NCI-H1436 (cell line): ENCODE measurements at places on chromosomes 16 and 17.

- DNase-seq = no peak
Observed at GRCh38 chr16:68768771-68769170, 31.7 kb downstream of the CDH1 start.

GRCh38 chr16:69324585-69325253, 5.7 kb downstream of the PDF start:
- no peak for DNase-seq

- DNase-seq = no peak
Observed at GRCh38 chr16:12462426-12463280, 341.0 kb downstream of the CPPED1 start.

- DNase-seq = no peak
Observed at GRCh38 chr16:59783191-59783590, 1049.1 kb upstream of the GOT2 start.

GRCh38 chr17:1123921-1124715, 55.7 kb downstream of the ABR start:
- DNase-seq = peak; percentile 60

DNA sequence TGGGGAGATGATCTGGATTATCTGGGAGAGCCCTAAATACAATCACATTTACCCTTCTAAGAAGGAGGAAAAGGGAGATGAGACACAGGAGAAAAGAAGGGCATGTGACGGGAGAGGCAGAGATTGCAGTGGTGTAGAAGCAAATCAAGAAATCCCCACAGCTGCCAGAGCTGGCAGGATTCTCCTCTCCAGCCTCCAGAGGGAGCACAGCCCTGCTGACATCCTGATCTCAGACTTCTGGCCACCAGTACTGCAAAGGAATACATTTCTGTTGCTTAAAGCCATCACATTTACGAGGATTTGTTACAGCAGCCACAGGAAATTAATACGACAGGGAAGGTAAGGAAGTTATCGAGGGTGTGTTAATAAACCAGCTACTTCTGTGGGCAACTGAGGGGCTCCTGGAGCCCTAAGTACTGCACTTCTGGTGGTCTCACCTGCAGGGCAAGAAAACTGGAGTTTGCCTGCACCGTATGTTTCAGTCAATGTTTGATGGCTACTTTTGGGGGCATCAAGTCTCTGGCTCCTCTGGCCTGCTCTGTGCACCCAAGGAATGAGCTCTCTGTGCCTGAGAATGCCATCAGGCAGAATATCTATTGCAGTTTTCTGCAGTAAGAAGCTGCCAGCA, 22.9 kb upstream of the CDH13 start:
- no peak for DNase-seq

DNA sequence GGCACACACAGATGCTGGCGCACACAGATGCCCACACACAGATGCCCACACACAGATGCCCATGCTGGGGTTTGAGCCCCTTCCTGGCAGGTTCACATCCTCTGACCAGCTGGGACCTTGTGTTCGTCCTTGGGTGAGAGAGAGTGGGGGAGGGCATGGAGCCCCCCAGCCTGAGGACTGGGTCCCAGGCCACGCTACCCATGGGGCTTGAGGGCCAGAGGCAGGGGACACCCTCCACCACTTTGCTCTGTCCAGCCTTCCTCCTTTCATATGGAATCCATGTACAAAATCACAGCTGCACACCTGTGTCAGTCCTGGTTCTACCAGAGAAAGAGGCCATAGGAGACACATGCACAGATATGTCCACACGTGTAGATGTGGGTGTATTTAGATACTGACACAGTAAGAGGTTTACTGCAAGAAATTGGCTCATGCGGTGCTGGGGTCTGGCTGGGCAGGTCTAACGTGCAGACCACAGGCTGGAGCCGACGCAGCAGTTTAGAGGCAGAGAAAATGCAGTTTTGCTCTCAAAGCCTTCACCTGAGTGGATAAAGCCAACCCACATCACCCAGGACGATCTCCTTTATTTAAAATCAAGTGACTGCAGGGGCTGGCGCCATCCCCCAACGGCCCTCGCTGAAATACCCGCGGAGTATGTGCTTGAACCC, 10.8 kb downstream of the SLC22A31 start:
- DNase-seq = no peak

GRCh38 chr16:75658175-75658574, 10.6 kb downstream of the TERF2IP start:
- DNase-seq = no peak

- no peak for DNase-seq
Observed at GRCh38 chr16:70159355-70160348, 13.9 kb upstream of the CLEC18C start.

DNA sequence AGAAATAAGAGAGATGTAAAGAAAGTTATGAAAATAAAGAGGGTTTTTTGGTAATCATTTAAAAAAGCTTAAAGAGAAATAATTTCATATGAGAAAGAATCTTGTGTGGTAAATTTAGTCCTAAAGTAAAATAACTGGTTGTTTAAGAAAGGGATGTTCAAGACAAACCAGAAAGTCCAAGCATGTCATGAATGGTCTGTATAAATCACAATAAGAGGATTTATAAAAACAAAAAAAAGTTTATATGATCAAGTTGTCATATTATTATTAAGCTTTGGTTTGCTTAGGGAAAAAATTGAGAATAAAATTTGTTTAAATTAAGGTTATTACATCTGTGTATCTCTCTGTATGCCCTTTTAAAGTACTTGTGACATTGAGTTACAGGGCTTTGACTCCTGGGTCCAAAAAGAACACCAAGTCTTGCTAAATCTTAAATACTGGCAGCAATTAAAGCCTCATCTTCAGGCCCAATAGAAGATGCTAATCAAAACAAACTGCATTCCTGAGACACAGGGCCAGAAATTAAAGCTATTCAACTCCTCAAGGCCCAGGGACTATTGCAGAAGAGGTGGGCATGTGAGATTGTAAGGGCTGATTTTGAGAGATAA, 15.6 kb upstream of the TRIM25 start:
- DNase-seq = peak; percentile 9

DNA sequence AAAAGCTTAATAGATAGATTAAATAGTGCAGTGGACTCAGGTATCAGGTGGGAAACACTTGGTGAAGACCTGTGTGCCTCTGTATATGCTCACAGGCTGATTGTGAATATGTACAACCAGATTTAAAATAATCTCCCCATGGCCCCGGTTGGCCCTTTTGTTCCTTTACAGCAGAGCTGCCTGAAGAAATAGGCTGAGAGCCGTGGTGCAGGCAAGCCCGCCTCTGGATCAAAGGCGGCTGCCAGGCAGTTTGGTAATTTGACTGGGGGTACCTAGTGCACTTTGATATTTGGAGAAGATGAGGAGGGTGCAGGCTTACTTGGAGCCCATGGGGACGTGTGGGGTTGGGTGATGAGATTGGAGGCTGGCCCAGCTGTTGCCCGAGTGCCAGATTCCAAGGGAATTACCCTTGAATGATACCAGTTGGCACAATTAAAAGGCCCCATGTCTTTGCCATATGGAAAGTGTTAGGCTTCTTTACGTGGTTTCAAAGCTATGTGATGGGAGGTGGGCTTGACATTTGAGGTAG, 5.0 kb downstream of the NKD1 start:
- DNase-seq = no peak

- peak; percentile 5 for DNase-seq
Observed at GRCh38 chr16:14249291-14250032, 178.3 kb downstream of the MRTFB start.

DNA sequence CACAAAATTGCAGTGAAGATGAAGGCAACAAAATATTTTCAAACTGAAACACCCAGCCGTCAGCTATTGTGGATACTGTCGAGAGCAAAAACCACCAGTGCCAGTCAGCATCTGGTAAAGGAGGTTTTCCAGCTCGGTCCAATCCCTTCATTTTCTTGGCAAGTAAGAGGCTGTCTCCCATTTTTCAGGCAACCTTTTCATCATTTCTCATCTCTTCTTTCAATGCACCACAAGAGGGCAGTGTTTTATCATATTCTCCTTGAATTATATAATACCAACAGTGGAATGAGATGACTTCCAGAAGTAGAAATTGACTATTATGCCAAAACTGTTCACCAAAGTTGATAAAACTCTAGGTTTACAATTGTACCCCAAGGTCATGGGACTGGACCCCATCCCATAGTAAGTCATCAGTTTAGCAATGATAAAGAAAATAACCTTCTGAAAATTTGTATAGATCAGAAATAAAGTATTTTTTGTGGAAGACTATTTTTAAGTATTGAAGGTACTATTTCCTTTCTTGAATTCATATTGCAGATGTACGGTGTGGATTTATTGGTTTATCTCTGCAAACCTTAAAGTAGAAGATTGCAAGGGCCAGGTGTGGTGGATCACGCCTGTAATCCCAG, 16.8 kb downstream of the NQO1 start:
- DNase-seq = peak; percentile 65

- DNase-seq = no peak
Observed at GRCh38 chr17:69048634-69049033, 12.1 kb downstream of the ABCA9 start.

- no peak for DNase-seq
Observed at GRCh38 chr16:57755726-57756423, 20.3 kb downstream of the KATNB1 start.

DNA sequence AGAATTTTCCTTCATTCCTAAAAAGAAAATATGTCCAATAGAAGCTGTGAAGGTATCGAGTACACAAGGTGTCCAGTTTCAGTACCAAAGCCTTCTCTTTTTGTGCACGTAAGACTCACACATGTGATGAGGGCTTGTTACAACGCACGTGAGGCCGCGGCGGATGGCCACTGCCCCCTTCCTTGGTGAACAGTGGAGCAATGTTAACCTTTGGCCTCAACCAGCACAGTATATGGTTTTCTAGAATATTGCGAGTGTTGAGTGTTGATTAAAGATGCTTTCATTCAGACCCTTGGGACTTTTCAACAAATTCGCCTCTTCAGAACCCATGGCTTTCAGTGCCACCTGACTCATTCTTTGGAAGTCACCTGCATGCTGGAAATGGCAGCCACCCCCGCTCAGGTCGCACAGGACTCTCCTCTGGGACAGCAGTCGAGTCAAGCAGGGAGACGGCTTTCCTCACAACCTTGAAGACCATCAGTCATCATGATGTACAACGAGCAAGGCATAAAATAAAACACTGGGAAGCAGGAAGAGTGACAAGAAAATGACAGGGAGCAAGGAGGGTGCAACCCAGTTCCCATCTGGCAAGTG, 14.5 kb downstream of the MAP1LC3B start:
- no peak for DNase-seq

DNA sequence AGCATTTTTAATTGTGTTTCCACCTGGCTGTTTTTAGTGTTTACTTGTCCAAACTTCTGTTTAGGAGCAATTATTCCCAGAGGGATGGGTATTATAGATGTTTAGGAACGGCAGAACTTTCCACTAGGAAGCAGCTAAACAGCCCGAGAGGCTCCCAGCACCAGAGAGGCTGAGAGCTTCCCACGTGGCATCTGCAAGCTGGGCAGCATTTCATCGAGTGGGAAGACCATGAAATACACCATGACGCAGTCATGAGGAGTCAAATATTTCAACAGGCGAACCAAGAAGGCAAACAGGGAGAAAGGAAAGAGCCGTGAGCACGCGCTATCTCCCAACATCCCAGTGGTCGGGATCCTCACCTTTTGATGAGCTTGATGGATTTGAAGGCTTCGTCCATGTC, 24.1 kb downstream of the TMEM204 start:
- no peak for DNase-seq

DNA sequence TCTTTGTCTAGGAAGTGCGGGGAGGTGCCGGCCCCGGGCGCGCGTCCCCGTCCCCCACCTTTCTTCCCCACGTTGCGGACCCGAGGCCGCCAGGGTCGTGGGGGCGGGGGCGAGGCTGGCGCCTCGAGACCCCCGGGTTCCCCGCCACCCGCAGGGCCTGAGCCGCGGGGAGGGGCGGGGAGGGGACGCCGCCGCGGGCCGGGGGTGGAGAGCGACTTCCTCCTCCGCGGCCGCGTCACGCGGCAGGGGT, 1.8 kb upstream of the ACTG1 start:
- no peak for DNase-seq

DNA sequence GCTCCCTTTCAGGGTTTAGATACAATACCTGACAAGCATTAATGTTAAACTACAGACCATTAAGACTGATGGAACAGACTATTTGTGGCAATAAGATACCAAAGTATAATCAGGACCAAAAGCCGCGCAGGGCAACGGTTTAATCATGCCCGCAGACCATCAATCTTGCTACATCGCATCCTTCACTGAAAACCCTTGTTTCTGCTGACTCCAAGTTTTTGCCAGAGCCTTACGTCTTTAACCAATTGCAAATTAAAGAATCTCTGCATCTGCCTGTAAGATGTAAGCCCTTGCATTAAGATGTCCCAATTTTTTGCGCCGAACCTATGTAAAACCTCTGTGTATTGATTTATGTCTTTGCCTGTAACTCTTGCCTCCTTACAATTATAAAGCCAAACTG, 94.2 kb upstream of the RBBP6 start:
- DNase-seq = no peak

- DNase-seq = no peak
Observed at GRCh38 chr16:13863075-13863765, 56.7 kb upstream of the ERCC4 start.
